GM12865 (cell line): ENCODE measurements at places on chromosomes 5 and 9.

DNA sequence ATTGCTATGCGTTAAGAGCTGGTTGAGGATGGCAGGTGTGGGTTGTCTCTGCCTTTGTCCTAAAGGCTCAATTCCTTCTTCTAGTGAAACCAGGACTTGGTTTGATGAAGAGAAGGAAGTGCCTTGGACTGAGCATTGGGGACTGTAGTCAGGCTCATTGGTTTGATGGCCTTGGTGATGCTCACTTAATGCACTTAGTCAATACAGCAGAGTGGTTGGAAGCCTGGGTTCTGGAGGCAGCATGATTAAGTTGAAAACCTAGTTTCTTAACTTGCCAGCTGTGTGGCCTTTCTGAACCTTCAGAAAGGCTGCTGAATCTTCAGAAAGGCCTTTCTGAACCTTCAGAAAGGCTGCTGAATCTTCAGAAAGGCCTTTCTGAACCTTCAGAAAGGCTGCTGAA, 52.4 kb downstream of the PTTG1 start:
- DNase-seq: no peak

GRCh38 chr5:82595113-82595512, 317.0 kb upstream of the RPS23 start:
- DNase-seq: no peak

DNA sequence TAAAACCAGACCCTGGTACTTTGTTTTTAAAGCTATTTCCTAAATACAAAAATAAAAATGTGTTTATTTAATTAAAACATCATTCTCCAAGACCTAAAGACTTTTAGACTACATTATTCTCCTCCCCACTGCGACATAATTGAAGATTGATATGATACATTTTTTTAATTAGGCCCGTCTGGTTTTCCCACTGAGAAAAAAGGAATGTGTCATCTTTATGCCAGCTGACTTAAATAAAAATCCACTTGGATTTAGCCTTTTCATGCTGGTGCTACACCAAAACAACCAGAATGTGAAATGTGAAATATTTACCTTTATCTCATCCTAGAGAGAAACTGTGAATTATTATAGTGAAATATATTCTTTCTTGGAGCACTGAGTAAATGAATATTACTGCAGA, 155.5 kb upstream of the PPP1R2B start:
- DNase-seq: no peak

GRCh38 chr5:136699651-136700050, 334.3 kb upstream of the TRPC7 start:
- no peak for DNase-seq

- no peak for DNase-seq
Observed at GRCh38 chr9:128995791-128996190, 32.3 kb downstream of the SH3GLB2 start.

DNA sequence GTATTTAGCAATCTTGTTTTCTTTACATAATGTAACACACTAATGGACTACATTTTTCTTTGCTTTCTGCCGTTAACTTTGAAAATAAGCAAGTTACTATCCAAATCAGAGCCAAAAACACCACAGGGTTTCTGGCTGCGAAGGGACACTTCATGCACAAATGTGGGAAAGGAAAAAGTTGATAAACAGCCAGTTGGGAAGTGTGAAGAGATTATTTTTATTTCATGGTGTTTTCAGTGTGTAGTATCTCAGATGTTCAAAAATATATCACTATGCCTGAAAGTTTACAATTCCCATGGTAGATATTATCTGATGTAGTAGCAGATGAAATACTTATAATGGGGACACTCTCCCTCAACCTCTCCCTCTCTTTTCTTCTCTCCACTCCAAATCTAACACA, 135.3 kb downstream of the CETN3 start:
- DNase-seq: no peak

- peak; percentile 85 for DNase-seq
Observed at GRCh38 chr5:144189800-144190429, 19.2 kb downstream of the KCTD16 start.

GRCh38 chr5:89596821-89597220, 713.8 kb upstream of the MEF2C start:
- DNase-seq: no peak

DNA sequence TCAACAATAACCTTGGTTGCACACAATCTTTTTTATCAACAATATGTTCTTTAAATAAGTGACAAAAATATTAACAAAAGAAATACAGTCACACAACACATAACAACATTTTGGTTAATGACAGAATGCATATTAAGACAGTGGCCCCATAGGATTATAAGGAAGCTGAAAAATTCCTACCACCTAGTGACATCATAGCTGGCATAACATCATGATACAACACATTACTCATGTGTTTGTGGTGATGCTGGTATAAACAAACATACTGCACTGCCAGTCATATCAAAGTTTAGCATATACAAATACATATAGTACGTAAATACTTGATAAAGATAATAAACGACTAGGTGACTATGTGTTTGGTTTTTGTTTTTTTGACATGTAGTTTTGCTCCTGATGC, 344.8 kb upstream of the POU5F2 start:
- DNase-seq: no peak

DNA sequence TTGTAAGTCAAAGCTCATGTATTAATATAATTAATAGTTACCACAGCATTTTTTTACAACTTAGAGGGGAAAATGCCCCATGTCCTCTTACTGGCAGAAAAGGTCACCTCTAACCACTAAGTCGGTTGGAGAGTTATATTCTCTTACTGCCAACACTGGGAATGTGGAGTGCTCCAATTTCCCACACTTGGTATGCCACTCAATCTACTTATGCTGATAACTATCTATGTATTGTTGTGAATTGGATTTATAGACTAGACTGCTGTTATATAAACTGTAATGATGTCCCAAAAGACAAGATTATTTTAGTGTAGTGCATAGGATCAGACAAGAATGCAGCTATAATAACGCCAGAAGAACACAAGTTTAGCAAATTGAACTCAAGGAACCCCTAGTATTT, 2385.2 kb upstream of the C9orf72 start:
- no peak for DNase-seq

- DNase-seq: no peak
Observed at GRCh38 chr5:51618234-51618633, 235.0 kb downstream of the ISL1 start.

DNA sequence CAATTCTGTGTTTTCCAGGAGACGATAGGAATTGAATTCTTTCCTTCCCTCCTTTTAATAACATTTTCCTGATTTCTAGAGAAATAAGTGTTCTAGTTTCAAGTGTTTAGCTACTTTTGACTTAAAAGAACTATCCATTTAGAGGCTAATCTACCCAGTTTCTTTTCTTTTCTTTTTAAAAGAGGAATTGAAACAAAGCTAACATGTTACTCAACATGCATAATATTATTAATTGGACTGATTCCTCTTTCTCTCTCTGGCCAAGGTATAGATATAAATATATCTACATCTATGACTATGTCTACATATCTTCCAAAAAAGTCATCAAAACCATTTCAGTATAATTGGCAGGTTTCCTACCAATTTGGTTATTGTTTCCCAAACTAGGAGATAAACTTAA, 309.8 kb downstream of the TRPM3 start:
- no peak for DNase-seq

DNA sequence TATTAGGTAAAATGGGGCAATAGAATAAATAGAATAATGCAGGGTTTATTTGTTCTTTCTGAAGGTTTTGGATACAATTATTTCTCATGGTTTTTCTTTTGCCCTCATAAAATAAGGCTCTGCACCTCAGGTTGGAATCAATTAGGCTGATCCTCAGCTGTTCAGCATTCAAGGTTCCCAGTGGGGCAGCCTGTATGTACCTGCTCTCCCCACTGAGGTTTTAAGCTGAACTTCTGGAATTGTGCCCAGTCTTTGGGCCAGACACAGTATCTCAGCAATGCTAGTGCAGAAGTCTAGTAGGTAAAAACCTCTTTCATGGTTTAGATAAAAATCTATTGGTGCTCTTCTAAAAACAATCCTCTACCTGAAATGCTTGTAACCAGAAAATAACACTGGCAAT, 98.0 kb downstream of the EDIL3 start:
- DNase-seq: no peak

- no peak for DNase-seq
Observed at GRCh38 chr5:32646061-32646969, 61.0 kb downstream of the SUB1 start.

DNA sequence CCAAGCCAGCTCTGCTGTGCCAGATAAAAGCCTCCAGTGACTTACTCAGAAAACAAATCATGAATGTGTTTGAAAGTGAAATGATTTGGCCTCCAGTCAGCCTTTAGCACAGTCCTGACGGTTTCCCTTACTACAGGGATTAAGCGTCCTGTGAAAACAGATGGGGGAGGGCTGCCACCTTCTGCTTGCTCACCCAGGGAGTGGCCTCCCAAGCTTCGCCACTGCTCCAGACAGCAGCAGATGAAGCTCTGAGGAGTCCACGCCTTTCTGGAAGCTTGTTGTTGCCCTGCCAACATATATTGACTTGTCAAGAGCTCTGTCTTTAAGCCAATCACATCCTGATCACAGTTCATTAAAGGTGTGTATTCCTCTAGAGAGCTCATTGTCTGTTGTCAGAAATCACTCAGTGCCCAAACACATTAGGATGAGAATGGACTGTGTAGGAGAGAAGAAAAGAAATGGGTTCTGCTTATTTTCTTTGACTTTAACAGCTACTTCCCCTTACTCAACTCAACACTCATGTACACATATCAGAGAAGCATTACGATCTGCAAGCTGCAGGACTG, 4.9 kb upstream of the FYB1 start:
- no peak for DNase-seq

DNA sequence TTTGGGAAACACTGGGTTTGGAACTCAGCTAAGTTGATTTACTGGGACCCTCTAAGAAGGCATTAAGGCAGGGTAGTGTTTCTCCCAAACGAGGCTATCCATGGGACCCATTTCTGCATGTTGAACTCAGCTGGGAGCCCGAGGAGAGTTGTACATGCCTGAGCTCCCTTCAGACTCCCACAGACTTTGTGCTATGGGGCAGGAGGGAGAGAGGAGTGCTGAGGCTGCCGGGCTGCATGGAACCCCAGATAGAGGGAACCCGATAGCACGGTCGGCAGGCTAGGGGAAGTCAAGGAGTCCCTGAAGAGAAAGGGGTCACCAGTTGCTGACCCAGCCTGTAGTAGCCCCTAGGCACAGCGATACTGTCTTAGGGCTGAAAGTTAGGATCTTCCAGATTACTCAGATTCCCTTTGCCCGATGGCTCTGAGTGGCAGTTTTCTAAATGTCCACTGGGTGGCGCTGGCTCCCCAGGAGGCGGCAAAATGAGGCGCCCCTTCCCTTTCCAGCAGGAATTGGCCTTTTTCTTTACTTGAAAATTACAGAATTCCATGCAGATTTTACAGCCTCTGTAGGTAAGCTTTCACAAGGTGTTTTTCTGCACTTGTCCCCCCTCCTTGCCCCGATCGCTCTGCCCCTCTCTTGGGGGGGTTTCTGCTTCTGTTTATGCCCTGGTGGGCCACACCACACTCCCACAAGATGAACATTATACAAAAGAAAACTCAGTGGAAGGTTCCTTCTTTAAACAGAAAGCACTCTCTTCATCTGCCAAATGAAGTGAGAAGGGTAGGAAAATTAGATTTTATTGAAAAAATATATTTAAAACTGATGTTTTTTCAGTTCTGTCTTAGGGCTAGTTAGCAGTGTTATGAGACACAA, 17.8 kb downstream of the NANS start:
- DNase-seq: peak; percentile 56

- no peak for DNase-seq
Observed at GRCh38 chr9:90274725-90275124, 367.9 kb downstream of the DIRAS2 start.

DNA sequence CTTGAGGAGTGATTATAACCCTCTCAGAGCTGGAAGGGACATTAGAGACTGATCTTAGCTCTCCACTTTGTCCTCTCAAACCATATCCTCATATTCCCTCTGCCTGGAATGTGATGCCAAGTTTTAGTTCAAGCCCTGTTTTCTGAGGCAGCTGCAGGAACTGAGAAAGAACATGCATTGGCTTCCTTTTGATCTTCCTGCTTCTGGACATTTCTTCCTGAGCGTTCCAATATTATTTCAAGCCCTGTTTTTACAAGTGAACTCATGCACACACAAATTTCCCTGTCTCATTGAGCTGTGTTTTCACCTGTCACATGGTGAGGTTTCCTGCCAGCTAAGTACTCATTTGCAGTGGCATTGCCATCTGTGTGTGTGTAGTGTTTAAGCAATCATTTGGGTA, 17.0 kb downstream of the FOCAD start:
- no peak for DNase-seq

- DNase-seq: no peak
Observed at GRCh38 chr5:62265648-62266112, 40.3 kb upstream of the KIF2A start.

DNA sequence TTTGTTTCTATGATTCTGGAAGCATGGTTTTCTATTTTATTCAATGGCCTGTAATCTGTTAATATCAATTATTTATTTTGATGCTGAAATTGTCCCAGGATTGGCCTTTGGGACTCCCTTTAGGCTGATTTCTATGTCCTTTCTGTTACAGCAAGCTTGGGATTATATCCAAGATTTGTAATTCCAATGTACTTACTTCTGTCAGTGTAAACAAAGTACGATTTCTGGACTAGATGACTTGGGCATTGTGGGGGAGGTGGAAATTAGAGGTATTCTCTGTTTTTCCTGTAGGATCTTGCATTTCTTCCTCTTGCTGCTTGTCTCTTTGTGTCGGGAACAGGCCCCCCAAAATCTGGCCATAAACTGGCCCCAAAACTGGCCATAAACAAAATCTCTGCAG, 3.7 kb downstream of the PCDHGA12 start:
- no peak for DNase-seq

GRCh38 chr5:67844924-67845323, 370.6 kb upstream of the PIK3R1 start:
- DNase-seq: no peak

DNA sequence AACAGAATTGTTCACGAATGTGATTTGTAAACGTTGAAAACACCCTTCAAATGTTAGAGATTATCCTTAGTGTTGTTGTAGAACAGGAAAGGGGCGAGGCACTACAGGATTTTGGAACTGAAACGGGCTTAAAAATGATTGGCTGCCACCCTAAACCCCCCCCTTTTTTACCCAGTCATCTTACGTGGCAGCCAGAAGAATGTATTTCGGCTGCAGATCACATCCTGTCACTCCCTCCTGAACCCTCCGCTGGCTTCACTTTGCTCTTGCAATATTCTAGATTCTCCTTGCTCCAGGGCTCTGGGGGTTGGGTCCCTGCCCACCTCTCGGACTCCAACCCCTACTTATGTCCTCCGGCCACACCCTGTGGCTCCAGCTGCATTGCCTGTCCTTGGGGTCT, 13.9 kb upstream of the UNC5A start:
- no peak for DNase-seq
